ENCODE measurements at places on chromosomes 7 and 10.

GRCh38 chr7:30900053-30900452 lies 11.6 kb upstream of the AQP1 start:
- no peak overlapping the region for H3K27ac ChIP-seq
- H3K36me3 ChIP-seq: no peaks in the 10 kb centered on the region
- DNase-seq: no peak
- H3K27me3 ChIP-seq: no peaks in the 10 kb centered on the region

- H3K4me3 ChIP-seq: no peak overlapping the region
- no peaks in the 10 kb centered on the region for H3K4me1 ChIP-seq
- no peak overlapping the region for H3K27ac ChIP-seq
- H3K36me3 ChIP-seq: no peaks in the 10 kb centered on the region
- no peak for DNase-seq
These were observed 191.4 kb downstream of the BMPER start for GRCh38 chr7:34096777-34097176.

DNA sequence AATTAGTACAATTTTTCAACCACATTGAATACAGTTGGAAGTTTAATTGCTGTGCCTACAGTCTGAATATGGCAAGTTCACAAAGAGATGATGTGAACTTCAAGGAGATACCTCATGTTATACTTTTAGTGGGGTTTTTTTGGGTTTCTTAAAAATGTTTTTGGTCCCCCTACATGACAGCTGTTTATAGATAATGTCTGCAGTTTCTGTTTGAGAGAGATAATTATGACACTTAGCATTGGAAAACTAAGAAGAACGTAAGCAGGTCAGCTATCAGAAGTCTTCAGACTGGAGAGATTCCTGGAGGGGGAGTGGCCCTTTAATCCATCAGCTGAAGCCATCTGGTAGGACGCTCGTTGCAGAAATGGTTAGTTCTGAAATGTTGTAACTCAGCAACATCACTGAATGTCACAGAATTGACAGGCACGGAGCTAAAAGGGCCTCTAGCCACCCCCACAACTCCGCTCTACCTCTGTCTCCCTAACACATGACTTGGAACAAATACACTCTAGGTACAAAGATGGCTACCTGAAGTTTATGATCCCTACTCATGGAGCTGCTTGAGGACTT lies 29.0 kb downstream of the TIMM23 start:
- peaks cover 50% of the 10 kb centered on the region for H3K36me3 ChIP-seq
- no peak for DNase-seq
- no peaks in the 10 kb centered on the region for H3K4me1 ChIP-seq

GRCh38 chr7:94266238-94266644 lies 128.5 kb upstream of the COL1A2 start:
- H3K36me3 ChIP-seq: no peaks in the 10 kb centered on the region
- no peak overlapping the region for H3K4me3 ChIP-seq
- no peak overlapping the region for H3K27ac ChIP-seq
- peaks cover 6% of the 10 kb centered on the region for H3K4me1 ChIP-seq
- DNase-seq: peak; percentile 17

- no peaks in the 10 kb centered on the region for H3K36me3 ChIP-seq
- DNase-seq: no peak
- H3K27ac ChIP-seq: no peak overlapping the region
- no peaks in the 10 kb centered on the region for H3K4me1 ChIP-seq
These were observed 21.0 kb upstream of the ASB15 start for GRCh38 chr7:123580406-123581161.

- H3K4me3 ChIP-seq: no peak overlapping the region
- H3K36me3 ChIP-seq: no peaks in the 10 kb centered on the region
- no peak overlapping the region for H3K27ac ChIP-seq
- H3K4me1 ChIP-seq: no peaks in the 10 kb centered on the region
- no peak for DNase-seq
These were observed 1.8 kb upstream of the OPN1SW start for GRCh38 chr7:128777156-128778123.

GRCh38 chr7:5295039-5296014 lies 12.6 kb downstream of the SLC29A4 start:
- H3K4me1 ChIP-seq: peaks cover 13% of the 10 kb centered on the region
- H3K27me3 ChIP-seq: peaks cover 2% of the 10 kb centered on the region
- no peaks in the 10 kb centered on the region for H3K36me3 ChIP-seq
- no peak overlapping the region for H3K27ac ChIP-seq

DNA sequence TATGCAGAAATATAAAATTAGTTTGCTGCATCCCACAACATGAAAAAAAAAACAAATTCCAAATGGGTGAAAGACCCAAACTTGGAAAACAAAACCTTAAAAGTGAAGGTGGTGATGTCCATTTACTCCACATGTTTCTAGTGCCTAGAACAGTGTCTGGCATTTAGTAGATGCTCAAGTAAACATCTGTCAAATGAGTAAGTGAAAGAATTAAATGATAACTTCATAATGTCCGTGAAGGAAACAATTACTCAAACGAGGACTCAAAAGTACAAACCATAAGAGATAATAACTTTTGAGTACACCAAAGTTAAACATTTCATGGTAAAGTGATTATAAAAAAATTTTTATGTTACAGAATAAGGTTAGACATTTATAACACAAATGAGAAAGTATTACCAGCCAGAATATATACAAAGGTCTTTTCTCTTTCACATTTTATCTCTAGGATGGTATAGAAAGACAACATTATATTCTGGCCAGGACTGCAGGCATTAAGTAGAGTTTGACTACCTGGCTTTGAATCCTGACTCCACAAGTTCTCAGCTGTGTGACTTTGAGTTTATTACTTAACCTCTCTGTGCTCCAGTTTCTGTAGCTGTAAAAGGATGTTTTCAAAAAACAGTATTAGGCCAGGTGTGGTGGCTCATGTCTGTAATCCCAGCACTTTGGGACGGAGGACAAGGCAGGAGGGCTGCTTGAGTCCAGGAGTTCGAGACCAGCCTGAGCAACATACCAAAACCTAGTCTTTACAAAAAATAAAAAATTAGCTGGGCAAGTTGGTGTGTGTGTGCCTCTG lies 20.7 kb downstream of the NMT2 start:
- H3K4me3 ChIP-seq: no peak overlapping the region
- no peak for DNase-seq
- no peaks in the 10 kb centered on the region for H3K27me3 ChIP-seq
- no peaks in the 10 kb centered on the region for H3K4me1 ChIP-seq
- no peaks in the 10 kb centered on the region for H3K36me3 ChIP-seq

DNA sequence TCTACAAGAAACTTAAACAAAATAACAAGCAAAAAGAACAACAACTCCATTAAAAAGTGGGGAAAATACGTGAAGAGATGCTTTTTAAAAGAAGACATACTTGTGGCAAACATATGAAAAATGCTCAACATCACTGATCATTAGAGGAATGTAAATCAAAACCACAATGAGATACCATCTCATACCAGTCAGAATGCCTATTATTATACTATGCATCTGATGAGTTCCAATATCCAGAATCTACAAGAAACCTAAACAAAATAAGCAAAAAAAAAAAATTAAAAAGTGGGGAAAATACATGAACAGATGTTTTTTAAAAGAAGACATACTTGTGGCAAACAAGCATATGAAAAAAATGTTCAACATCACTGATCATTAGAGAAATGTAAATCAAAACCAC lies 29.6 kb upstream of the AKR1C3 start:
- no peaks in the 10 kb centered on the region for H3K27me3 ChIP-seq
- no peak overlapping the region for H3K4me3 ChIP-seq
- no peak for DNase-seq
- no peaks in the 10 kb centered on the region for H3K36me3 ChIP-seq

GRCh38 chr7:126659124-126659523 lies 593.6 kb downstream of the GRM8 start:
- H3K36me3 ChIP-seq: no peaks in the 10 kb centered on the region
- H3K4me1 ChIP-seq: peaks cover 2% of the 10 kb centered on the region
- H3K4me3 ChIP-seq: no peak overlapping the region
- no peaks in the 10 kb centered on the region for H3K27me3 ChIP-seq
- no peak for DNase-seq

- no peak overlapping the region for H3K4me3 ChIP-seq
- DNase-seq: no peak
- no peaks in the 10 kb centered on the region for H3K36me3 ChIP-seq
- no peak overlapping the region for H3K27ac ChIP-seq
- no peaks in the 10 kb centered on the region for H3K27me3 ChIP-seq
- H3K4me1 ChIP-seq: no peaks in the 10 kb centered on the region
These were observed 33.5 kb upstream of the ADAM12 start for GRCh38 chr10:126421756-126422256.

GRCh38 chr10:131435760-131436457 lies 124.4 kb upstream of the TCERG1L start:
- H3K4me3 ChIP-seq: no peak overlapping the region
- H3K27ac ChIP-seq: no peak overlapping the region
- H3K4me1 ChIP-seq: no peaks in the 10 kb centered on the region
- no peaks in the 10 kb centered on the region for H3K27me3 ChIP-seq
- no peak for DNase-seq

- H3K27me3 ChIP-seq: no peaks in the 10 kb centered on the region
- no peak overlapping the region for H3K27ac ChIP-seq
These were observed 79.0 kb upstream of the SP8 start for GRCh38 chr7:20865684-20866083.

- DNase-seq: no peak
- H3K27ac ChIP-seq: no peak overlapping the region
- no peaks in the 10 kb centered on the region for H3K36me3 ChIP-seq
- no peaks in the 10 kb centered on the region for H3K4me1 ChIP-seq
- H3K27me3 ChIP-seq: no peaks in the 10 kb centered on the region
- no peak overlapping the region for H3K4me3 ChIP-seq
These were observed 178.5 kb downstream of the EBF3 start for GRCh38 chr10:129785536-129785981.

GRCh38 chr7:75573477-75574019 lies 81.4 kb downstream of the SPDYE5 start:
- peaks cover 51% of the 10 kb centered on the region for H3K36me3 ChIP-seq
- H3K4me3 ChIP-seq: no peak overlapping the region
- peaks cover 16% of the 10 kb centered on the region for H3K4me1 ChIP-seq
- DNase-seq: no peak
- H3K27ac ChIP-seq: no peak overlapping the region
- H3K27me3 ChIP-seq: no peaks in the 10 kb centered on the region

GRCh38 chr10:90204956-90205314 lies 503.5 kb downstream of the KIF20B start:
- H3K27me3 ChIP-seq: no peaks in the 10 kb centered on the region
- no peak for DNase-seq
- H3K27ac ChIP-seq: no peak overlapping the region
- H3K4me1 ChIP-seq: no peaks in the 10 kb centered on the region

- no peaks in the 10 kb centered on the region for H3K27me3 ChIP-seq
- peaks cover 21% of the 10 kb centered on the region for H3K36me3 ChIP-seq
- H3K27ac ChIP-seq: no peak overlapping the region
- H3K4me3 ChIP-seq: no peak overlapping the region
- no peak for DNase-seq
These were observed 44.5 kb downstream of the LANCL2 start for GRCh38 chr7:55409482-55410225.

GRCh38 chr7:77415476-77415822 lies 700 bp downstream of the GSAP start:
- H3K36me3 ChIP-seq: no peaks in the 10 kb centered on the region
- H3K4me1 ChIP-seq: peaks cover 67% of the 10 kb centered on the region
- peak overlapping the region; percentile 86 for H3K4me3 ChIP-seq

- no peak overlapping the region for H3K4me3 ChIP-seq
- no peak overlapping the region for H3K27ac ChIP-seq
- DNase-seq: no peak
- no peaks in the 10 kb centered on the region for H3K27me3 ChIP-seq
- no peaks in the 10 kb centered on the region for H3K36me3 ChIP-seq
These were observed 47.5 kb downstream of the CARD11 start for GRCh38 chr7:2996141-2996540.

GRCh38 chr10:69014171-69014570 lies 25.6 kb downstream of the KIFBP start:
- H3K4me1 ChIP-seq: peaks cover 25% of the 10 kb centered on the region
- H3K4me3 ChIP-seq: no peak overlapping the region
- peaks cover 7% of the 10 kb centered on the region for H3K36me3 ChIP-seq
- no peaks in the 10 kb centered on the region for H3K27me3 ChIP-seq
- H3K27ac ChIP-seq: peak overlapping the region; percentile 70

DNA sequence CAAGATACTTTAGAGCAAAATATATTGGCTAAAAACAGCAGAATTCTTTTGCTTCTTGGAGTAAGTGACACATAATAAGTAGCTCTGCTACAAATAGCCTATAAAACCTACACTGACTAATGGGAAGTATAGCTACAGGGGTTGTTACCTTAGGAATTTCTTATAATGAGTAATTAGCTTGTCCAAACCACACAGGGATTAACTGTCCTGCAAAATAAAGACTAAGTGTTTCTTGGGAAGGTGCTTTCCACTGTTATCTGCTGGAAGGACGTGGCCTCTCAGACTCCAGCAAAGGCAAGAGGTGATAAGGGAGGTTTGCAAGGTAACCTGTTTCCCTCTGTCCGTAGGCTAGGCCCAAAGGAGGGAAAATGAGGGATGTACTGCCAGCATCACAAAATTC lies 302.4 kb downstream of the DOCK4 start:
- DNase-seq: no peak
- no peaks in the 10 kb centered on the region for H3K36me3 ChIP-seq
- no peaks in the 10 kb centered on the region for H3K27me3 ChIP-seq
- no peak overlapping the region for H3K27ac ChIP-seq
- H3K4me3 ChIP-seq: no peak overlapping the region
- H3K4me1 ChIP-seq: no peaks in the 10 kb centered on the region

Data from CD14-positive monocyte (primary cell).